ENCODE measurements at places on chromosomes 13 and 19.

DNA sequence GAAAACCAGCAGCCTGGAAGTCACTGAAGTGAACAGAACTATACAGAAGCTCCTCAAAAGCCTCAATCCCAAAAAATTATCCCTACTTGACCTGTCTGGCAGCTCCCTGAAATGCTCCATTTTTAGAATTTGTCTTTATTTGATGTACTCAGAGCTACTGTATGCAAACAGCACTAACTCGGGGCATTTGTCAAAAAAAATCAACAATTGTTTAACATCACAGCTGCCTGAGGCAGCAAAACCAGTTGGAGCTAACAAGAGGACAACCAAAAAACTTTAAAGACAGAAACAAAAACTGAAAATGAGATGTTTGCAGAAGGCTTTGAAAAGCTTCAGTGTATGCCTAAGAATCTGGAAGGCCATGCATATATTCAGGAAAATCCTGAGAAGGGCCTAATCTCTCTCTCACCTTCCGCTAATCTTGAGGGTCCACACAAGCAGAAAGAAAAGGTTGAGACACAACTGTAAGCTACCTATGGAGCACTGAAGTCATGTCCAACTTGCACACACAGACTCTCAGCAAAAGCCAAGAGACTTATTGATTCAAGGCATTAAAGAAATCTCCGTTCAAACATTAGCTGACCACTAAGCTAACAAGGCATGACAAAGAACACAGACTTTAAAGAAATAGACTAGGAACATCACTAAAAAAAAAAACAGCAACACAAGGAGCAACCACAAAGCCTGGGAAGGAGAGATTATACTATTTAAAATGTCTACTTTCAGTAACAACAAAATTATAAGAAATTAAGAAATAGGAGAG, 16.1 kb downstream of the VWA8 start:
- no peak for DNase-seq

DNA sequence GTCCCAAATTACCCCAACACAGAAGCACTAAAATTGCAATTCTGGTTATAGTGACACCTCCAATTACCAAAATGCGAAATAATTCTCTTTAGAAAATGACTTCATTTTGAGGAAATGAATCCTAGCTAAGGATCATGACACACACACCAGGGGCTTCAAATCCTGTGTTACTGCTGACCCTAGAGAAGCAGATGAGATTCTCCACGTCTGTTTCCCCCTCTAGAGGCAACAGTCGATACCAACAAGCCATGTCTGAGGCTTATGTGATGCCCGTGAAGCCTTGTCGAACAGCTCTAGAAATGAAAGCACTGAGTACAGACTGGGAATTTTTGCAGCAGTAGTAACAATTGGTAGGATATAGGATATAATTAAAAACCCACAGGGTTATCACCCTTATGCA, 153.6 kb upstream of the TMTC4 start:
- DNase-seq, result no peak

- no peak for DNase-seq
Measured at GRCh38 chr13:91119643-91120042, 227.8 kb upstream of the MIR17HG start.

DNA sequence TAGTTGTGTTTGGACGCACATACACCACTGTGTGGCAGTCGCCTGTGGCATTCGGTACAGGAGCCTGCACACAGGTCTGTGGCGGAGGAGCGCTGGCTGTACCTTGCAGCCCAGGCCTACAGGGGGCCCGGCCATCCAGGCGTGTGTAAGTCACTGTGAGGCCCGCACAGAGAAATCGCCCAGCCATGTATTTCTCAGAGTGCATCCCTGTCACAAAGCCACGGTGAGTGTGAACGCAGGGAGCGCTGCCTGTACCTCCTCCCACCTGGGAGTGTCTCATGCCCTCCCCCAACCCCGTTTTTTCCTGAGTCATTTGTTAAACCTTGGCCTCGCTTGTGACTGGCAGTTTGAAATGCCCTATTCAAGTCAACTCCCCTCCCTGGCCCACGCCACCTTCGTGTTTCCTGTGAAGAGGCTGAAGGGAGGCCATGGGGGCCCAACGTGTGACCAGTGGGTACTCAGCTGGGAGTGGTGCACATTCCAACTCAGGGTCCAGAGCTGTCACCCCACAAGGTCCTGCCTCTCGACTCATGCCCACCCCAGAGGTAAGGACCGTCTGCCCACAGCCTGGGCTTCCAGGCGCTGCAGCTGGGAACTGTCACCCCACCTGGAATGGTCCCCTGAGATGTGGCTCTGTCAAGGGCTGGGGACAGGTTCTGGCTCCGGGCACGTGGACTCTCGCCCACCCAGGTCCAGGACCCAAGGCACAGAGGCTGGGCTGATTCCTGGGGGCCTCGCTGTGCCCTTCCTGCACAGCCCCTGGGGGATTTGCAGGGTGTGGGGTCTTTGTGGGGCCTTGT, 11.6 kb upstream of the RASA3 start:
- no peak for DNase-seq

DNA sequence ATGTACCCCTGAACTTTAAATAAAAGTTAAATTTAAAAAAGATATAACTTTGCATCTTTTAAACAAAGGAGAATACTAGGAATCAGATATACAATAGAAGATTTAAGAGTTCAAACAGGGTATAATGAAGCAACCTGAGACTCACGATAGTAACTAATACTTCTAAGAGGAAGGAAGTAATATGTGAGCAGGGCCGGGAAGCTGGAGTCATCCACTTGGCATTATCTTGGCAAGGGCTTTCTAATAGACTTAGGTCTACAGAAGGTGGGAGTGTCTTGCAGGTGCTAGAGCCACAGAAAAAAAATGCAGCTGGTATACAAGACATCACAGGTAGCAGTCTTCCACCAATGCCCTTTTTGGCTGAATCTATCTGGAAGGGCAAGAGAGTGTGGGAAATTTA, 231.9 kb downstream of the KCTD12 start:
- no peak for DNase-seq
